AG09319 (cell line): ENCODE measurements at places on chromosomes 7 and 10.

DNA sequence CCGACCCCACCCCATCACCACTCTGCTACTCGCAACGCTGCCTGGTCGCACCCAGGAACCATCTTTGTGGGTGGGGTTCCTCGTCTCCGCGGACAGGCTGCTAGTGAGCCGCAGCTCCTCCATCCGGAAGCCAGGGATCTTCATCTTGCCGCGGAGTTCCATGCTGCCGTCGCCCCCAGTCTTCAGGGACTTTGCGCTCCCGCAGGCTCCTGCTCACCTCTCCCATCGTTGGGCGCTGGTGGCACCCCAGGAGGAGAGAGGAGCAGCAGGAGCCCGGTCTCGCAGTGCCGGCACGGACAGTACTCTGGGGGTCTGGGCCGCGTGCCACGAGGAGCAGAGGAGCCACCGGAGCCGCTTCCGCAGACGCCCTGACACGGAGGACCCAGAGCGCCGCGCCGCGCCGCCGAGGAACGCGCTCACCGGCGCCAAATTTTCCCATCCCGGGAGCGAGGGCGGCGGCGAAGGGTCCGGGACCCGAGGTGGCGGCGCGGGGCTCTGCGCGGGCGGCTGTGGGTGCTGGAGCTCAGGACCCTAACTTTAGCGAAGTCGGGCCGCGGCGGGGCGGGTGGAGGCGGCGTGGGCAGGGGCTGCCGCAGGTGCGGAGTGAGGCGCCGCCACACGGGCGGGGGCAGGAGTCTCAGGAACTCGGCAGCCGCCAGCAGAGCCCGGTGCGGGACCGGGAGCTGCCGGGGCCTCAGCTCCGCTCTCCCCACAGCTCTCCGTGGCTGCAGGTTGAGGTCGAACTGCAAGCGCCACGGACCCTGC is 750.1 kb upstream of the SORCS1 start:
- no peak for DNase-seq

DNA sequence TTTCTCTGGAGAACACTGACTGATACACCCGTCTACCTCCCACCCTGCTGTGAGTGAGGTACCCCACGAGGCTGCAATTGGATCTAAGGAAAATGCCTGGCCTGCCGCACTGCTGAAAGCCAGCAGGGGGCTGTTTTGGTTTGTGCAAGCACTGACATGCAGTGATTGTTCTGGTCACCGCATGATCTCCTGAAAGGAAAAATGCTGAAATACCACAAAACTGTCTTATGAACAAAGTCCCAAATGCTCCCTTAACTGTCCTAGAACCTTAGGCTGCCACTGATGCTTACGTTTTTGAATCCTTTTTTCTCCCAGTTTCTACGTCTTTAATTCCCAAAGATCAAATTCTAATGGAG is 132.7 kb downstream of the JCAD start:
- no peak for DNase-seq

DNA sequence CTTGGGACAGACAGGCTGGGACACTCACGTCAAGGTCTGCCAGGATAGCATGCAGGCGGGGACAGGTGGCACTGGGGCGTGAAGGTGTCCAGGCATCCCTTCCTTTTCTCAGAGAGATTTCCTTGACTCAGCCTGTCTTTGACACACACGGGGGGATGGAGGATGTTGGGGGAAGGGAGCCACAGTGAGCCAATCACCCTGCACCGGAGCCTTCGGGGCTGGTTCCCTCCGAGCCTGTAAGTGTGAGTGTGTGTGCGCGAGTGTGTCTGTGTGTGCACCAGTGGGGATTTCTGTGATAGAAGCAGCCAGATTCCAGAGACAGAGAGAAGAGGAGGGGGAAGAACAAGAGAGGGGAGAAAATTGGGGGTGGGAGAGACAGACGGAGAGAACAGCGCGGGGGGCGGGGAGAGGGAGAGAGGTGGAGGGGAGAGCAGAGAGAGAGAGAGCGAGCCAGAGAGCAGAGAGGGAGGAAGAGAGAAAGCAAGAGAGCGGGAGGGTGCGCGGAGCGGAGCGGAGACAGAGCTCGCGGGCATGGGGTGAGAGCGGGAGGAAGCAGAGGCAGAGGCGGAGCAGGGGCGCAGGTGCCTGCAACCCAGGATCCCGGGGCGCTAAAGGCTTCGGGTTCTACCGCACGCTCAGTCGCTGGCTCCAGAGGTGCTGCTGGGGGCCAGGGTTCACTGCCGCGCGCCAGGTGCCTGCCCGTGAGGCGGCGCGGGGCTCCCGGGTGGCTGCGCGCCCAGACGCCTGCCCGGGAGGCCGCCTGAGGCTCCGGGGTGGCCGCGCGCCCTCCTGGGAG is 466 bp upstream of the GPR26 start:
- no peak for DNase-seq

- DNase-seq = no peak
Observed at GRCh38 chr7:111145472-111145871, 54.5 kb downstream of the LRRN3 start.

- peak; percentile 44 for DNase-seq
Observed at GRCh38 chr10:101014966-101015581, 15.5 kb downstream of the LZTS2 start.

GRCh38 chr7:98204670-98205069 is 6.6 kb upstream of the BHLHA15 start:
- no peak for DNase-seq

- DNase-seq = no peak
Observed at GRCh38 chr10:101091546-101092290, 29.9 kb downstream of the KAZALD1 start.

- no peak for DNase-seq
Observed at GRCh38 chr7:33530664-33531063, 374.7 kb upstream of the BMPER start.

GRCh38 chr10:133309720-133310398 is 1.1 kb downstream of the ZNF511 start:
- no peak for DNase-seq

DNA sequence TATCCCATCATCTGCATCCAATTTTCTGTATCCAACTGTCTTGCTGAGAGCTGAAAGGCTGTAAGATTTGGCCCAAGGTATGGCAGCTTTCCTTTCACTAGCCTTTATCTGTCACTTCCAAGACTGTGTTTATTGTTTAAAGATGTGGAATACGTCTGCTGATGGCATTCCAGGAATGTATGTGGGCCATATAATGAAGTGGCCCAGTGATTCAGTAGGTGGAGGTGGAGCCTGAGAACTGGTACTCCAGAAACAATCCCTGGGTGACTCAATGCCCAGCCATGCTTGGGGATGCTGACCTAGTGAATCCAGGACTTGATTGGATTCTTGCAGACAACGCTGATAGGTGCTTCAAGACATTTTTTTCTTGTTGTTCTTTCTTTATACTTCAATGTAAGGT is 13.5 kb downstream of the NEUROD6 start:
- DNase-seq = no peak

DNA sequence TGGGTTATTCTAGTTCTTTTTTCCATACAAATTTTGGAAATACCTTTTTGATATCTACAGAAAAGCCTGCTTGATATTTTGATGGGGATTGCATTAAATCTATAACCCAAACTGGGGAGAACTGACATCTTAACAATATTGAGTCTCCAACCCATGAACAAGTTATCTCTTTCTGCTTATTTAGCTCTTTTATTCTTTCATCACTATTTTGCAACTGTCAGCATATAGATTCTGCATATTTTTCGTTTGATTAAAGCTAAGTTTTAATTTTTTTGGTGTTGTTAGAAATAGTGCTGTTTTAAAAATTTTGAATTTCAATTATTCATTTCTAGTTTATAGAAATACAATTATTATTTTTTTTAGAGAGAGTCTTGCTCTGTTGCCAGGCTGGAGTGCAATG is 97.9 kb downstream of the EMX2 start:
- no peak for DNase-seq

DNA sequence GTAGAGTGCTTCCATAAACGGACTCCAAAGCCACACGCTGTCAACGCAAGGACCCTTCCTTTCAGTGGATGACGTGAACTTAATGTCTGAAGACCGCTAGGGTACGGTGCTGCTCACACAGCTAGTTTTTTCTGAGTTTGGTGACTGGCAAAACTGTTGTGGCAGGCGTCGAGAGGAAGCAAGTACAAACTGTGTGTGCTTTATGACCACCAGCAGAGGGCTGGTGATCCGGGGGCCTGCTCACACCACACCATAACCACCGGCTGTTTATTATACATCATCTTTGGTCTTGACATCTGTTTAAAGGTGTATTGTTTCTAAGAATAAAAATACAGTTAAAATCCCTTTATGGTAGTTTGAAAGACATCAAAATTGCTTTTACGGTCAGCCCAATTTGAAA is 37.1 kb upstream of the ATP6V0A4 start:
- no peak for DNase-seq

DNA sequence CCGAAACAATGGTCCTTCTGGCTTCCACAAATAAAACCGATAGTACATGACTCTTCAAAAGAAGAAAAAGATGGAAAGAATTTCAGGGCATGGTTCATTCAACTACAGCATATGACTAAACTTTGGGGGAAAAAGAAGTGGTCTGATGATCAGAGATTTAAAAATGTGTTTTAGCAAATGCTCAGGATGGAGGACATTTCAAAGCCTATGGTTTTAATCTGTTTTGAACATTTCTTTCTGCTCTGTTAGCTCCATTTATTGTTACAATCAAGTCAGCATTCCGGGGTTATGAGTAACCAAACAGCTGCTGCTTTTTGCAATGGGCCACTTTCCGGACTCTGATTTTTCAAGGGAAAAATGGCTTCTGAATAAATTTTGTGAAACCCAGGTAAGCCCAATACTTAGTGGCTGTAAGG is 142.4 kb downstream of the CUBN start:
- peak; percentile 81 for DNase-seq

DNA sequence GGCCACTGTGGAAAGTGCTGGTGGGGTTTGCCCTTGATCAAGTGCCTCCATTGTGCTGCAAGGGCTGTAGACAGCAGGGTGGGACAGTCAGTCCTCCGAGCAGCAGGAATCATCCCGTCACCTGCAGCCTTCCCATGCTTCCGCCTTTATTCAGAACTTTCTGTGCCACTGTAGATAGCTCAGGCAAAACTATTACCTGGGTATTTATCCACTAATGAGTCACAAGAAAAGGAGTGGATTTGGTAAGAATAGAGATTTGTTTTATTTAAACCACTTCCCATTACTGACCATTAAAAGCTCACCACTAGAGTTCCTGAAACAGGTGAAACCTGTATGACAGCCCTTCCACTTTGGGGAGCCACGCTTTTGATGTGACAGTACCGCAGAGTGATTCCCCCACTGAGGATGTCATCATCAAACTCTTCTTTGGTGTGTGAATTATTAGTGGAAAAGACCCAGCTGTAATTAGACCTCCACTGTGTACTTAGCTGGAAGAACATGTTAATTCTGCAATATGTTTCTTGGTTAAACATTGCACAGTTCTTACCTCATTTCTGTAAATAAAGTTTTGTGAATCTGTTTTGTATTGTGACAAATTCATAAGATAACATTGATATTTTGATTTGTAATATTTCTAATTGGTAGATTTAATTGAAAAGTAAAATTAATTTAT is 208.8 kb downstream of the MLLT10 start:
- no peak for DNase-seq

DNA sequence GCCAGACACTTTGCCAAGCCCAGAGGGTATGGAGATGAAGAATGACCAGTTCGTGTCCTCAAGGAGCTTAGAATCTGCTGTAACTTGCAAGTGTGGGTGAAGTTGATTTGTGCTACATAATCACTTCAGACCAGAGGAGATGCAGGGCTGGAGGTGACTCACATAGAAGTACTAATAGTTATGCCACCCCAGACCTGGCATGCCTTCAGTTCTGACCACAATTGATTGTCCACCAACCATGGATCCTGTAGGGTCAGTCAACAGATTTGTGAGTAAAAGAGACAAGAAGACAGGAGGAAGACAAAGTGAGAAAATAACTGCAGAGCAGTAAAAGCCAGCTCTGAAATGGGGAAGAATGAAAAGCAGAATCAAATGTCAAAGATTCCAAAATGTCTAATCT is 51.2 kb upstream of the BMPER start:
- DNase-seq = no peak

DNA sequence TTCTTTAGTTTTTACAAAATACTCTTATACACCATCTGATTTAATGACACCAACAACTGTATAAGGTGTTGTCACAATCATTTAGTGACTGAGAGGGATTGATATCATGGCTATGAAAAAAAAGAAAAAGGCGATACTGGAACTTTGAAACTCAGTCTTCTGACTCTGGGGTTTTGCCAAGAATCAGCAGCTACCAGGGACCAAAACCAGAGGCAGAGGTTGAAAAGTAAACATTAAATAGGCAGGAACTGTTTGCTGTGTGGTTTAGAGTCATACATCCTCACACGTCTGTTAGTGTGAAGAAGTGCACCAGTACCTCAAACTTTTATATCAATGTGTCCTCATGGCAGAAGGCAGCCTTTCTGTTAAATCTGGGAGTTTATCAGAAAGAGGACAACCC is 19.9 kb upstream of the GGCT start:
- no peak for DNase-seq

DNA sequence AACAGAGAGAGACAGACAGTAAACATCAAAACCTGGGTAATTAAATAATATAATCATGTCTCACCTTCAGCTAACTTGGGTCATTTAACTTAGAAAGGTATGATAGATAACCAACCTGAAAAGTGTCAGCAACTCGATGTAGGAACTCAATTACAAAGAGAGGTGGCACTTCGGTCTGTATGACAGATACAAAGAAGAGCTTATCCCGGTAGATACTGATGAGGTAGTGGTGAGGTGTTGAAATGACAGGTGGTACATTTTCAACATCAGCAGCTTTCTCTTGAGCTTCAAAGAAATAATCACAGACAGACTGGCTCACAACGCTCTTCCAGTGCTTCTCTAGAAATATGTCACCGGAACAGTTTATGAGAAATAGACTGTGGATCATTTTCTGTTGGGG is 12.6 kb downstream of the AP3M1 start:
- no peak for DNase-seq

DNA sequence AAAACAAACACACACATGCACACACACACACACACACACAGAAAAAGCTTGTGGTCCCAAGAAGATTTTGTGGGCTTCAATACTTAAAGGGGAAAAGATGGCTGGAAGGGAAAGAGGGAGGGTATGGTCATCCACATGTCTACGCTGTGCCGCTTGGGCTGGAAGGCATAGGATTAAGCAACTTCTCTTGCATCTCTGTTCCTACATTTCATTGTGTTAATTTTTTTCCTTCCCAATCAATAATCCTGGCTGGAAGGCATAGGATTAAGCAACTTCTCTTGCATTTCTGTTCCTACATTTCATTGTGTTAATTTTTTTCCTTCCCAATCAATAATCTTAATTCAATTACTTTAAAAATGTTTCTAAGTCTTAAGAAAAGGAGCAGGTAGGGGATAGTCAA is 30.6 kb downstream of the C10orf120 start:
- no peak for DNase-seq

GRCh38 chr10:114623661-114624294 is 34.3 kb downstream of the ABLIM1 start:
- peak; percentile 83 for DNase-seq

DNA sequence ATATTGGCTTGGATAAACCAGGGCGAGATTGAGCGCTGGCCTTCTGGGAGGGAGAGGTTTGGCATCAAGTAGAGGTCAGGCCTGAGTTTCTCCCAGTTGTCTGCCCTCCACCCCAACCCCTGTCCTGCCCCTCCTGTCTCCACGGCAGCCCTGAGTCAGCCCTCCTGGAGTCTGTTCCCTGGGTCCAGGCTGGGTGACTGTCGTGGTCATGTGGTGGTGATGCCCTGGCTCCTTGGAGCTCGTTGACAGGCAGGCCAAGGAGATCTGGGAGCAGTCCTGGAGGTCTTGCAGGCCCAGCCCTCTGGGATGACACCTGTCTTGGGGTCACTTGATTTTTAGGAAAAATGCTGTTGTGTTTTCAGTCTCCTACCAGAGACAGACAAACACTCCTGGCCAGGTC is 53.6 kb upstream of the PODXL start:
- no peak for DNase-seq
